ENCODE measurements at places on chromosomes 13 and 19.

- DNase-seq, result peak; percentile 94
Measured at GRCh38 chr19:29680447-29680846, 15.2 kb downstream of the PLEKHF1 start.

GRCh38 chr13:111251646-111252445 is 68.6 kb upstream of the TEX29 start:
- DNase-seq, result no peak

DNA sequence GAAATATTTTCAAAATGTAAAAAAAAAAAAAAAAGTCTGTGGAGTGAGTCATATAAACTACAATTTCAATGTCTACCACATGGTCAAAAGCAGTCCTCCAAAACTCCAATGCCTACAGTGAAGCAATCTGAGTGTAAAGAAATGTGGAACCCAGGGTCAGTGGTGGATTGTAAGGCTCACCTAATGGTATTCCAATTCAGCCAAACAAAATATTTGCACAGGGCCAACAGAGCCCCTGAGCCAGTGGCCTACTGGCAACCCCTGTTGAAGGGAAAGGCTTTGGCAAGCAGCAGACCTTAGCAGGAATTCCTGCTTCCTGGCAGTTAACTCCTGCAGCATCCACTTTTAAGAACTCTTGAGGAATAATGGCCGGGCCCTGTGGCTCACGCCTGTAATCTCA is 3.4 kb downstream of the DNMT1 start:
- no peak for DNase-seq

DNA sequence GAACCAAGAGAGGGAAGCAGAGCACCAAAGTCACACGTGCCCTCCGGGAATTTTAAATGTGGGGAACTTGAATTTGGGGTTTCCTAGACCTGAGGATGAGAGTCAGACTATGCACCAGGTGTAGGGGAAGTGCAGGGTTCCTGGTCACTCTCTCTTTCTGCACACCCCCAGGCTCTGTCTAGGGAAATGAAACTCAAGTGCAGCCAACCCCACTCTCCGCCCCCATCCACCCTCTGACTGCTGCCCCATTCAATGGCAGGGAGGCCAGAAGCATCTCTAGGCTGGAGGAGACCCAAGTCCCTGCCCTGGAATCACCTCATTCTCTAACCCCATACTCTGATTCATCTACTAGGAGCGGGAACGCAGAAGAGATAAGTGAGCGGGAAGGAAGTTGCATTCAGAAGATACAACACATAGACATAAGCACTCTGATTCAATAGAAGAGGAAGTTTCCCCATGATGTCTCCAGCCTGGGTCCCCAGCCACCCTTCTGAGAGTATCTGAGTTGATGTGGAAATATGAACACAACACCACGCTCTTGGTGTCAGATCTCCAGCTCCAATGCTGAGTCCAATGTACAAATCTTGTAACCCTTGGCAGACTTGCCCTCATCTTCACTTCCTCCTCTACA is 4.7 kb upstream of the SIGLEC14 start:
- DNase-seq, result no peak

- DNase-seq, result no peak
Measured at GRCh38 chr19:2341982-2342381, 13.5 kb downstream of the SPPL2B start.

- no peak for DNase-seq
Measured at GRCh38 chr19:1417145-1417544, 9.8 kb downstream of the DAZAP1 start.

- DNase-seq, result no peak
Measured at GRCh38 chr13:38264363-38265131, 85.1 kb upstream of the UFM1 start.

- DNase-seq, result no peak
Measured at GRCh38 chr13:33751151-33751550, 66.8 kb upstream of the RFC3 start.

- no peak for DNase-seq
Measured at GRCh38 chr13:55602784-55603183, 1537.9 kb upstream of the PRR20A start.

Data from activated CD4-positive, alpha-beta T cell treated with anti-CD3 and anti-CD28 coated beads, Interleukin-2, Interleukin-6, amounts not matched to agents 100 ng/mL and 50 ng/mL, durations not matched to agents 16 hours and 8 hours (primary cell).